Stimulated activated CD4-positive, alpha-beta T cell treated with anti-CD3 and anti-CD28 coated beads, Interleukin-1b, Interleukin-23, amount 100 ng/mL, for 1 hour (primary cell): ENCODE measurements at places on chromosomes 4 and X.

DNA sequence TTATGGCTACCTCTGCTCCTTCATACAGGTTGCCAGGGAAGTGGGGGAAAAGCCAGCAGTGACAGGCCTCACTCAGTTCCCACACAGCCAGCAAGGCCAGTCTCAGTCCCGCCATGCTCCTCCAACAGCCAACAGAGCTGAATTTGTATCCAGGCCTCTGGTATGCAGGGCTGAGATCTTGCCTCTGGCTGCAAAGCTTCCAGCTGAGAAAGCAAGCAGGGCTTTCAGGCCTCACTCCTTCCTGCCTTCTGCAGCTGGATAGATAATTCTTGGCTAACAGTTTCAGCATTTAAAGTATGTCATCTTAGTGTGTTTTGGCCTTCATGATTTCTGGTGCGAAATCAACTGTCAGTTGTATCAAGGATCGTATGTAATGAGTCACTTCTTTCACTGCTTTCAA, 103.6 kb downstream of the GNL3L start:
- no peak for DNase-seq

GRCh38 chrX:67044029-67044653, 405.3 kb upstream of the EDA2R start:
- no peak for DNase-seq

DNA sequence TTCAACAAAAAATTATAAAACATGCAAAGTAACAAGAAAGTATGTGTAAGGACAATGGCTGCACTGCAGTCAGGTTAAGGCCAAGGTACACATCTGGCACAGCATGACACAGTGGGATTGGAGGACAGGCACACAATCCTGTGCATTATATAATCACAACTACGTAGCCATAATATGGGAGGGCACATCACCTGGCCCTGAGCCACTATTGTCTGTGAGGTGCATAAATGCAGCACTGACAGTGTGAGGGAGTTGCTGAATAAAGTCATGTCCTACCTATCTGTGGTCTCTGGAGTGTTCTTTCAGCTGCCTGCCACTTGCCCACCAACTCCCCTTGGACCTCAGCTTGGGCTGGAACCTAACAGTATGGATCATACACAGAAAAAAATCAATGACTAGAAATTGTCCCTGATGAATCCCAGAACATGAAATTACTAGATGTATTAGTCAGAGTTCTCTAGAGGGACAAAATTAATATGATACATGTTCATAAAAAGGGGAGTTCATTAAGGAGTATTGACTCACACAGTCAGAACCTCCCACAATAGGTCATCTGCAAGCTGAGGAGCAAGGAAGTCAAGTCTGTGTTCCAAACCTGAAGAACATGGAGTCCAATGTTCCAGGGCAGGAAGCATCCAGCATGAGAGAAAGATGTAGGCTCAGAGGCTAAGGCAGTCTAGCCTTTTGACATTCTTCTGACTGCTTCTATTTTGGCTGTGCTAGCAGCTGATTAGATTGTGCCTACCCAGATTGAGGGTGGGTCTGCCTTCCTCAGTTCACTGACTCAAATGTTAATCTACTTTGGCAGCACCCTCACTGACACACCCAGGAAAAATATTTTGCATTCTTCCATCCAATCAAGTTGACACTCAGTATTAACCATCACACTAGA, 46.4 kb upstream of the KCTD8 start:
- DNase-seq: no peak

GRCh38 chr4:108081256-108081655, 87.5 kb downstream of the LEF1 start:
- DNase-seq: no peak

DNA sequence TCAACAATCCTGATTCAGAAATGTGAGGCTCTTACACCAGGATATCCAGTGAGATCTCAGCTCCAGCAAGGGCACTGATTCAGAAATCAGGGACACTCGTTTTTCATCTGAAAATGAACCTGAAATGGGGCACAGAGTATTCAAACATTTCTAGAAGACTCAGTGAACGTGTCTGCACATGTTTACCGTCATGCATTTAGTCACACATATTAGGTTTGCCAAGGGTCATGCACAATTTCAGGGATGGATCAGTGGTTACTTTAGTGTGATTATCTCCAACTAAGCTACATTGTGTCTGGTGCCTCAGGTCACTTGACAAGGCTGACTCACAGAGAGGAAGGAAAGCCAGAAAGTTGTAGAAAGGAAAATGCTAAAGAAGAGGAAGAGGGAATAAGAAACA, 33.6 kb upstream of the SPANXN2 start:
- no peak for DNase-seq

DNA sequence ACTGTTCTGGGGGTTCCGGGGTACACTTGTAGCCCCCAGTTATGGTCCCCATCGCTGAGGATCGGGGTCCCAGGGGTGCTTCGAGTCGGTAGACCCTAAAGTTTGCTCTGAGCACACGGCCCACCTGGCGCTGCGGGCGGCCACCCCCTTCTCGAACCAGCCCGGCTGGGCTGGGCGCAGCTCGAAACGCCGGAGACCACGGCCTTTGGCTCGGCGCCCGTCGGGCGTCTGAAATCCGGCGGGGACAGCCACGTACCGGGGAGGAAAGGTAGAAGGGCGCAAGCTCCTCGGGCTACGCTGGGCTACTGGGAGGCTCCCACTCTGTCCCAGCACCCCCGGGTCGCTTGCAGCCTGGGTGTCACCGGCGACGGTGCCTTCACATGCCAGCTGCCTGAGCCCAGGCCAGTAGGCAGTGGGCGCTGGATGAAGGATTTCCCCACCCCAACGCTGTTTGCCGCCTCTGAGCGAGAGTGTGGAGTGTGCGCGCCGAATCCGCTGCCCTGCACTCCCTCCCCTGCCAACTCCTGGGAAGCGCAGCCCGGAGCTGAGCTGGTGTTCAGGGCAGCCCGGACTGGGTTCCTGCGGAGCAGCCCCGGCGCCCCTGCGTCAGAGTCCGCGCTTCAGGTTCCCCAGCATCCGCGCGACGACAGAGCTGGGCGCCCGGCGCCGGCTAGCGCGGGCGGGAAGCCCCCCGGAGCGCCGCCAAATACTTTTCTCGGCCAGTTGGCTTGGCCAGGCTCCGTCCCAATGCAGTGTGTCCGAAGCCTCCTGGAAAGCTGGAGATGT, 637 bp downstream of the MAMLD1 start:
- DNase-seq: no peak

- DNase-seq: no peak
Measured at GRCh38 chr4:40956721-40957255, 207.0 kb downstream of the NSUN7 start.

DNA sequence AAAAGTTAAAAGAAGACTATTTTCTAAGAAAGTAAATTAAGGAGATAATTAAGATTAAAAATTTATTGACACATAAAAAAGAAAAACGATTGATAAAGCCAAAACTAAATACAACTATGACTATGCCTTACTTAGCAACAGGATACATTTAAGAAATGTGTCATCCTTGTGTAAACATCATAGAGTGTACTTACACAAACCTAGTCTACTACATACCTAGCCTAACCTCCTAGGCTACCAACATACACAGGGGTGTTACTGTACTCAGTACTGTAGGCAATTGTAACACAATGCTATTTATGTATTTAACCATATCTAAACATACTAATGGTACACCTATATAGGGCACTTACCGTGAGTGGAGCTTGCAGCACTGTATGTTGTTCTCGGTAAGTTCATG, 108.3 kb downstream of the ANXA10 start:
- no peak for DNase-seq

GRCh38 chr4:154677300-154677699, 64.8 kb upstream of the FGG start:
- no peak for DNase-seq

DNA sequence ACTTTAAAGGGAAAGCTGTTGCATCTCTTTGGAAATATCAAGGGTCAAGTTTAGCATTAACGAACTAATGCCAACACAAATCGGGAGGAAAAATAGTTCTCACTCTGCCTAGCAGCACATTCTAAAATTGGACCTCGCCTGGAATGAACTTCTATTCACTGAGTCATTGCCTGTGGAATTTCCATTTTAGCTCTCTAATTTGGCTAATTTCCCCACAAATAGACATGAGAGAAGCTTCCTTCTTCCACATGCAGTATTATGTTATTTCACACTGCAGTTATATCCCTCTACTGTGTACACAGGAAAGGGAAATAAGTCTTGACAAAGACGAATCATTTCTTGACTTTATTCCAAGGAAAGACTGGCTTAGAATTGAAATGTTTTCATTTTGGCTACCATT, 9.3 kb downstream of the ZXDA start:
- no peak for DNase-seq

- no peak for DNase-seq
Measured at GRCh38 chr4:11729548-11729947, 300.9 kb upstream of the HS3ST1 start.

GRCh38 chr4:82493721-82494425, 63.5 kb downstream of the ENOPH1 start:
- DNase-seq: no peak

GRCh38 chr4:96073461-96073860, 233.6 kb downstream of the PDHA2 start:
- no peak for DNase-seq

DNA sequence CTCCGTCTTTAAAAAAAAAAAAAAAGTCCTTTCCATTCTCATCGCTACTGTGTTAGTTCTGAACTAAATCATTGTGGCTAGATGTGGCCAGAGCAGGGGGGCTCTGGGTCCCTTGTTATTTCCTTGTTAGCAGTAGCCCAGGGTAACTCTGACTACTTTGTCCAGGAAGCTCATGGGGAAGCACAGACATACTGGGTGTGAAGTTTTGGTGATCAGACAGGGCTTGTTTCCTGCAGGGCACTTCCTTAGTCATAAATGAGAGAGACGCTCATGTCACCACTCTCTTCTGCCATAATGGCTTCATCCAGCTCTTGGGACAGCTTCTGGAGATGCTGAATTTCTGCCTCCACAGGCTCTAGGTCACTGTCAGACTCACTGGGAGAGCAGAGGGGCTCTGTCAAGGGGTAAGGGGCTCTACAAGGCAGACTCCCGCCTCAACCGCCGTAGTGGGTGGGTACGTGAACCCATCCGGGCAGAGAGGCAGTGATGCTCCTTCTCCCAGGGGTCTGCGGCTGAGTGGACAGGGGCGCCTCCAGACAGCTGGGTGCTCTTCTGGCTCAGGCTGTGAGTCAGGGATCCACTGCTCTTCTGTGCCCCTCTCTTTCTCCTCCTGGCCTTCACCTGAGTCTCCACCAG, 12.9 kb downstream of the STIM2 start:
- no peak for DNase-seq

DNA sequence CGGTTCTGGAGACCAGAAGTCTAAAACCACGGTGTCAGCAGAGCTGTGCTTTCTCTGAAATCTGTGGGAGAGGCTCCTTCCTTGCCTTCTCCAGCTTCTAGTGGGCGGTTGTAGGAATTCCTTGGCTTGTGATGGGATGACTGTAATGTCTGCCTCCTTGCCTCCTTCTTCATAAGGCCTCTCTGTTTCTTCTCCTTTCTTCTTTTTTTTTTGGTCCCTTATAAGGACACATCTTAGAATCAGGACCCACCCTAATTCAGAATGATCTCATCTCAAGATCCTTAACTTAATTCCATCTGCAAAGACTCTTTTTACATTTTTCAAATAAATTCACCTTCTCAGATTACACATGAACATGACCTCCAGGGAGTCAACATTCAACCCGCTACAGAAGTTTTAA, 186.9 kb downstream of the STK32B start:
- DNase-seq: no peak

- DNase-seq: no peak
Measured at GRCh38 chr4:115759231-115759630, 645.8 kb upstream of the NDST4 start.

DNA sequence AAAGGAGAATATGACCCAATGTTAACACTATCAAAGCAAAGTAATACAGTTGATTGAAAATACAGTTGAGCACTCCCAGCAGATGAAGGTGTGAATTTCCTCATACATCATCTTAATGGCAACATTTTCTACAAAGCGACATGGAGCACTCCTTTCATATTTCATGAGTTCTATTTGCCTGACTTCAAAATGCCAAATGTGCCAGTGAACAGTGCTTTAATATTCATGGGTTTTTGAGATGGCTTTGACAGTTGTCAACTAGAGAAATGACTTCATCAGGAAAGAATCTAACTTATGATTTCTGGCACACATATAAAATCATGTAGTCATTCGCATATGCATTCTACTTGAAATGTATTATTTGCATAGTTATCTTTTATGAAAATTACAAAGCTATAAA, 222.4 kb downstream of the GALNTL6 start:
- no peak for DNase-seq

DNA sequence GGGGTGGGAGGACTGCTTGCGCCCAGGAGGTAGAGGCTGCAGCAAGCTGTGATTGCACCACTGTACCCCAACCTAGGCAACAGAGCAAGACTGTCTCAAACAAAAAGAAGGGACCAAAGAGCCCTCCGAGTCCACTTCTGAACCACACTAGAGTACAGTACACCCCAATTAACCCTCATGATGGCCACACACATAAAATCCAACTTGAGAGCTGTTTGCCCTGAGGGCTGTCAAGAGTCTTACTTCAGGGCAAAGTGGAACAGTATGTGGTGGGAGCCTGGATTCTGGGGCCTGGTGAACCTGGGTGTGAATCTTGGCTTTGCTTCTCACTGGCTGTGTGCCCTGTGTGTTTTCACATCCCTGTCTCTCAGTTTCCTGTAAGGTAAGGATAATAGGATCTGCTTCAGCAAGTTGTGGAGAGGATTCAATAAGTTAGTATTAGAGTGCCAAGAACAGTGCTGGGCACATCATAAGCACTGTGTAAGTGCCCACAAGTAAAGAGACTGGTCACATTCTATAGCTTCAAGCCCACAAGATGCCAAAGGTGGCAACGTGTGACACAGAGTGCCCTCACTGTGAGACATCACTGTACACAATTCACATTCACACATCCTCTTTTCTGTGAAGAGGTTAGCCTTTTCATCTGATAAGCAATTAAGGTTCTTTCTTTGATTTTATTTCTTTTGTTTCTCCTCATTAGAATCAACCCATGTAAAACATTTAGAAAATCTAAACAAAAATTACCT, 52.1 kb downstream of the LEF1 start:
- DNase-seq: no peak
